Putamen (tissue), 1 donor: ENCODE measurements at places on chromosomes 1 and 21.

DNA sequence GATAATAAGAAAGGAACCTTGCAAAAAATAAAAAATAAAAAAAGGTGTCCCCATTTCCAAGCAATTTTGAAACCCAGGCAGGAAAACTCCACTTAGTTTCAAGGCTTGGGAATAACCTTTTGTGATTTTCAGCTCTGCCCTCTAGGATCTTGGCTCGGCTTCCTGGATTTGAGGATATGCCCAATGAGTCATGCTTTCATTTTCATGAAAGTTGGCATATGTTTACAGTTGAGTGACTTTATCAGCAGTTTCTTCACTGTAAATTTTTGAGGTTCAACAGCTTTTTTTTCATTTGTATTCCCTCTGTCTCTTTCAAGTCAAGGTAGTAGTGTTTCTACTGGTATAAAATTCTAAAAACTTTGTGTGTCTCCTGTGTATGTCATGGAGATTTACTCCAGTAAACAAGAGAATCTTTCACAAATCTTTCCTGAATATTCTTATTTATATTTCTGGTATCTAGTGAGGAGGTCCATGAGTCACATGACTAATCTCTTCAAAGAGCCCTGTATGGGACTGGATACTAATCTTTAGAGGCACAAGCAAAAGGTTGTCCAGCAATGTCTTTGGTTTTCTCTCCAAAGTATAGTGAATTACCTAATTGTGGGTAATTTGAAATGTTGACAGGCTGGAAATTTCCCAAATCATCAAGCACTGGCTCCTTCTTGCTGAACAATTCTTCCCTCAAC is 335.3 kb downstream of the BRINP2 start:
- DNase-seq: no peak

- no peak for DNase-seq
These were observed 62.7 kb downstream of the CENPF start for GRCh38 chr1:214665606-214666110.

DNA sequence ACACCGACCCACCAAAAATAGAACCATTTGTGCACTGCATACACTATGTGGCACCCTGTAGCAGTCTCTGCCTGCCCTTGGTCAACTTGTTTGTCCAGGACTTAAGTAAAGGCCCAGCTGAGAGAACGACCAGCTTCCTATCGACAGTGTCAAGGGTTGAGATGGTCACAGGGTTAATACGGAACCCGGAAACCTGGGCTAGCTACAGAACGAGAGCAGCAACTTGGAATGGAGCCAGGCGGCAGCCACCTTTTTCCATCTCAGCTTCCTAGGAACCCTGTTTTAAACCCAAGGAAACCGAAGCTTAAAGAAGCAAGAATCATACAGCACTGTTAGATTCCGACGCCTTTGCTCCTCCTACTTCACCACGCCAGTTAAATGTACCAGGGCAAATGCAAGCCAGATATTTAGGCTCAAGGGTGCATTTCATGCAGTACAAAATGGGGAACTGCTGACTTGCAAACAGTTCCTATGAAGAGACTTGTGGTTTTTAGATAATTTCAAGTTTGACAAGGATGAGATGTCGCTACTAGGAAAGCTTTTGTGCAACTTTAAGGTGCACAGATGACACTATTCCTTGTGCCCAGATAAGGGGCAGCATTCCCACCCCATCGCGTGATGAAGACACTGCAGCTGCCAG is 35.5 kb downstream of the SLC66A1 start:
- DNase-seq: no peak

DNA sequence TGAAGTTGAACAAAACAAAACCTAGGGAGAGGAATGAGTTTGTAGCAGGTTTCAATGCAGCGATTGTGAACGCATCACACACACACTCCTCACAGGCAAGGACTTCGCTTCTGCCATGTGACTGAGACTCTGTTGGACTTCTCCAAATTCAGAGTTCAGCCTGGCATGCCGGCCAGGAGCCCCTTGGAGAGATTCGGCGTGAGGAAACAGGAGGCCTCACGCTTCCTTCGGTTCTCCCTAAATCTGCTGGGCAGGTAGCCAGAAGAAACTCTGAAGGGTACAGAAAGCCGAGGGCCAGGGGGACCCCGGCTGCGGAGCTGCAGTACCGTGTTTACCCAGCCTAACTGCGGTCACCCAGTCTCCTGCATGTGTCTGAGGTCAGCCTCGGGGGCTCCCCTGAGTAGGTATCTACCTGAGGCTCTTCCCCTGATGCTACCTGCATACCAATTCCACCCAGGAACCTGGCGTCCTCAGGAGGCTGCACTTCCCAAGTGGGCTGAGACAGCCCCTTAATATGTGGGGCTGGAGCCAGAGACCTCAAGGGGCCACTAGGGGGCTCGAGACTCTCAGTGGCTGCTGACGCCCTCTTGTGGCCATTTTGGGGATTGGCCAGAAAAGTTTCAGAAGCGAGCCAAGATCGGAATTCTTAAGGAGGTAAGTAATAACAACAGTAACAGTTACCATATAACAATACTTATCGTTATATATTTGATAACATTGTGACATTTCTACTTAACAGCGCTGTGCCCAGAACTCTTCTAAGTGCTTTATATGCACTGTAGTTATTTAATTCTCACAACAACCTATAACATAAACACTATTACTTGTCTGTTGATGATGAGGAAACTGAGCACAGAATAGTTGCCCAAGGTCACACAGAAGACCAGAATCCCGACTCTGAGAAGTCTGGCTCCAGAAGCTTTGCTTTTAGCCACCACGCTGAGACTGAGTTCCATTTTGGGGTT is 2.7 kb upstream of the ANXA9 start:
- peak; percentile 87 for DNase-seq

- no peak for DNase-seq
These were observed 81.4 kb upstream of the WLS start for GRCh38 chr1:68313735-68314134.

DNA sequence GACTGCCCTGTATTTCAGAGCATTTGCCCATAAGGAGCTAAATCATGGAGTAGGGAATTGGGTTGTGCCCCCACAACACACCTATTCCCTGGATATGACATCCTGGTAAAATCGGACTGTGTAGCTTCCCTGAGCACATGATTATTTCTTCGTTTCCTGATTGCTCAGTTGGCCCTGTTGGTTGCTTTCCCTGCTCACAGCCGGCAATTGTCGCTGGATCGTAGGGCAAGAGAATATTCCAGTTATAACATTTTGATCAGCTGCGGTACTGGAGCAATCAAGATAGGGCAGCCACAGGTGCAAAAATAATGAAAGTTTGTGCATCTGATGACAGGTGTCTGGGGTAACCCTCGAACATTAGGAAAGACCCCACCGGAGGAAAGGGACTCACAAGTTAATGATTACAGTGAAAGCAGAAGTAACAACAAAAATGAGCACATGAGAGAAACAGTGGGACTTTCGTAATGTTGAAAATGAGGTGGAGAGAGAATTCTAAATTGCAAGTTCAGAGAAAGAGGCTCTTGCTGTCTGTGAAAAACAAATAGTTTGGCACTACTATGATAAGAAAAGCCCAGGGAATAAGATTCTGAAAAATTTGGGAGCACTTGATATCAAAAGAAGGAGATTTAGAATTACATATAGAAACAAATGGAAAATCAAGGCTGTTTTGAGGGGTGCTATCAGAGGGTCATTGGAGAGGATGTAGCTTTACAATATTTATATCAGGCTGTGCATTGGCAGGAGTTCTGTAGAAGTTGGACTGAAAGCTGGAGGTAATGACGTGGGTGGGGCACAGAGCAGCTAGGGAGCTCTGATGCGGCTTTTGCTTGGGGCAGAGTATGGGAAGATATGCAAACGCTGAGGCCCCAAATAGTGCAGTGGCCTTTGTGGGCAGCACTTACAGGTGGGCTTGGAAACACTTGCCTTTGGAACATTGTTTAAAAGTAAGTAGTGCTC is at the start of gene MAB21L3:
TSS of gene MAB21L3 (plus strand) at position 833 of the 957 bp plus-strand sequence. CDS start 1,217 bp downstream, outside the sequence.
- no peak for DNase-seq

- DNase-seq: peak; percentile 79
These were observed 19.6 kb downstream of the CAP1 start for GRCh38 chr1:40059960-40060750.

DNA sequence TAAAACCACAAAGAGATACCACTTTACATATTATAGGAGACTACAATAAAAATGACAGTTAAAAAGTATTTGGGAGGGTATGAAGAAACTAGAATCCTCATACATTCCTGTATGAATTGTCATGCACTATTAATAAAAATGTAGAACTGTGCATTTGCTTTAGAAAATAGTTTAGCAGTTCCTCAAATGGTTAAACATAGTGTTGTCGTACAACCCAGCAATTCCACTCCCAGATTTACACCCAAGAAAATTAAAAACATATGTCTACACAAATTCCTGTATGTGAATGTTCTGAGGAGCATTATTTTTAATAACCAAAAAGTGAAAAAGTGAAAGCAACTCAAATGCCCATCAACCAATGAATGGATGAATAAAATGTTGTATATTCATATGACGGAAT is 23.1 kb upstream of the PDE4B start:
- no peak for DNase-seq

- DNase-seq: no peak
These were observed 750 bp downstream of the RHOU start for GRCh38 chr1:228735871-228736586.

GRCh38 chr1:160954158-160955104 is at the start of gene ITLN2:
Gene ITLN2 (minus strand): TSS chr1:160954809. CDS start chr1:160954741, 68 bp downstream.
- no peak for DNase-seq

- DNase-seq: peak; percentile 47
These were observed 1.0 kb upstream of the S100B start for GRCh38 chr21:46605767-46606426.

DNA sequence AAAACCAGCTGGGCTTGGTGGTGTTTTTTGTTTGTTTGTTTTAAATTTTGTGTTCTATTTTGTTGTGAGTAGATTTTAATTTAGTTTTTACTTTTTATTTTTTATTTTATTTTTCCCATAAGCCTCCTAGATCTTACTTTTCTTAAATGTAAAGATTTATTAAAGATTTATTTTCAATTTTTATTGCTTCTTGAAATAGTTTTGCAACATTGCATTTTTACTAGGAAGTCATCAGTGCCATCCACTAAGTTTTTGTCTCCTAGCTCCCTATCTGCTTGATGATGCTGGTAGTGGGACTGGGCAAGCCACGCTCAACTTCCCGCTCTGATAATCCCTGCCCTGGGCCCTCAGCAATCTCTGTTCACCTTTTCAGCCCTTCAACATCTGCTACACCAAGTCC is 175.4 kb downstream of the CDC7 start:
- DNase-seq: no peak

GRCh38 chr1:59952065-59952464 is 25.5 kb upstream of the CYP2J2 start:
- DNase-seq: no peak

DNA sequence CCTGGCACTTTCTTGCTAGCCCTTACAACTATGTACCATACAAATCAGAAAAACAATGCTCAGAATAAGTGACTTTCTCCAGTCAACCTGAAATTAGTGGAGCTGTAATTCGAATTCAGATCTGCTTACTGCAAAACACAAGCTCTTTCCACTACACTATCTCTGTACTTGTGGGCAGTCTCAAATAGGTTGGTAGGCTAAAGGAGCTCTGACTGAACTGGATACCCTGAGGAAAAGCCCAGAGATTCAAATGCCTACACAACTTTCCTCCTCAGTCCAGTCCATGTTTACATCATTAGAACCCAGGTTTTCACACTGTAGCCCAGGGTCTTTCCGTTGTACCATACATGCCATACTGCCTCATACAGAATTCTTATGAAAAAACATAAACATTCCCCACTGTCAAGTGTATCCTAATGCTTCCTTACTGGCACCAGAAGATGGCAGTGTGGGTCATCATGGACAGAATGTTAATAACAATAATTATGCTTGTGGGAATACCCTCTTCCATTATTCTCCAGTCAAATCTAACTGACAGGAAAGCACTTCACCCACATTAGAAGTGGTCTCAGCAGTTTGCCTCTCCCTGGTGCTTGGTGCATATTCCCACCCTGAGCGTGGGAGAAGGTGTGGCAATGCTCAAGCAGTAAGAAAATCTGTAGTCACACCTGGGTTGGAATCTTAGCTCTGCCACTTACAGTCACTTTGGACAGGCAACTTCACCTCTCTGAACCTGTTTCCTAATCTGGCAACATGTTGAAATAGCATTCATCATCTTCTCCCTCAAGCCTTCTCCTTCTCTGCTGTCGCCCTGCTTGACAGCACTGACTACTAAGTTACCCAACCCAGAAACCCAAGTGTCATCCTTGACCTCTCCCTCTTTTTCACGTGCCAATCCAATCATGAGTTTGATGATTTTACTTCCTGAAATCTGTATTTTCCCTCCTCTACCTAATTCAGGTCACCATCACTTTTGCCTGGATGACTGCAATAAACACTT is 14.4 kb upstream of the ZFYVE9 start:
- no peak for DNase-seq

- no peak for DNase-seq
These were observed 88.5 kb downstream of the SLC44A5 start for GRCh38 chr1:75522389-75522788.

DNA sequence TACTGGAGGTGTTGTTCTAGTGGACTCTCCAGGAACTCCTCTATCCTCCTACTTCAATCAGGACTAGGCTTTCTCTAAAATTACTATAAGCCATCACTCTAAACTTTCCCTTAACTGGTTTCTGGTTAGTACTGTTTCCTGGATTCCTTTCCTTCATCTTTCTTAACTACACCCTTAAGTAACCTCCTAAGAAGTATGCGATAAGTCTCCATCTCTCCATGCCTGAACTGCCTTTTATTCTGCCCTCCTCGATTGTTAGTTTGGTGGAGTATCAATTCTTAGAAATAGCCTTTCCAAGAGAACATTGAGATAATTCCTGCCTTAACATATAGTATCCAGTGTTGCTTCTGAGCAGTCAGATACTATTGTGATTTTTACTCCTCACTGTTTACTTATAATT is 162.9 kb upstream of the PDE4B start:
- no peak for DNase-seq

- no peak for DNase-seq
These were observed 18.8 kb downstream of the SLC41A1 start for GRCh38 chr1:205794011-205794730.

GRCh38 chr1:62794053-62794452 is 10.1 kb downstream of the ATG4C start:
- no peak for DNase-seq

DNA sequence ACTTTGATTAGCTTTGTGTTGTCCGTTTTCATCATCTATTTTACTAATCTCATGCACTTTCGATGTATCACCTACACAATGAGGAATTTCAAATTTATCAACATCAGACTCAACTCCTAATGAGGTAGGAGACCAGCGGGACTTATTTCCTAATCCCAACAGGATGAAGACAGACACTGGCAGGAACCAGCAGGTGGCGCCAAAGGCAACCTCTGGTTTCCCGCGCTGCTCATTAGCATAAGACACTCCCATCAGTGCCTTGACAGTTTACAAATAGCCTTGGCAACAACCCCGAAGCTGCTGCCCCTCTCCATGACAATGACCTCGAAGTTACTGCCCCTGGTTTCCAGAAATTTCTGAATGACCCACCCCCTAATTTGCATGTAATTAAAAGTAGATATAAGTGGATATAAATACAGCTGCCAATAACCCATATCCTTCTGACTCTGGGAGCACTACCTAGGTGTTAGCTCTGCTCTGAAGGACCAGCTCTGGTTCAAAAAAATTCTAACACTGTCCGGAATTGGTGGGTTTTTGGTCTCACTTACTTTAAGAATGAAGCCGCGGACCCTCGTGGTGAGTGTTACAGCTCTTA is 974.8 kb downstream of the ADGRL2 start:
- peak; percentile 31 for DNase-seq

GRCh38 chr1:156430303-156430702 is 61.3 kb downstream of the RHBG start:
- no peak for DNase-seq

- no peak for DNase-seq
These were observed 67.6 kb downstream of the RGS13 start for GRCh38 chr1:192703283-192704206.
